Motor neuron (in vitro differentiated cells): ENCODE measurements at places on chromosomes 16 and 17. TPM values are rescaled to one million over a fixed set of nuclear protein-coding genes. Genes with fewer than 3 reads are reported as not detected.

The TBC1D24 gene
- total RNA-seq = 12.3 and 17.1 TPM in 2 replicates

- ATAC-seq = no peak
These were observed 383.4 kb downstream of the CDH11 start for GRCh38 chr16:64738321-64738960.

GRCh38 chr17:77872199-77872598 lies 86.3 kb upstream of the TNRC6C start:
- no peak for ATAC-seq

DNA sequence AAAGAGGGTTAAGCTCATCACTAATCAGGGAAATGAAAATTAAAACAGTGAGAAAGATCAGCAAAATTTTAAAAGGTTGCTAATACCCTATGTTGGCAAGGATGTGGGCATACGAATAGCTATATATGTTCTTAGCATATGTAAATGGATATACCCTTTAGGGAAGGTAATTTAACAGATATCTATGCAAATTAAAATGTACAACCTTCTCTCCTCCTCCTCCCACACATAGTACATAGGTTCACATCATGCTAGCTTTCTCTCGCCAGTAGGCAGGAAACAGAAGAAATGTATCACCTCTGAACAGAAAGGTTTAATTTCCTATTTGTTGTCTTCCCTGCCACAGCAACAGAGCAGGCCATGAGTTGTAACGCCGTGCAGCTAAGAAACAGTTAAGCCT lies 103.8 kb downstream of the CDYL2 start:
- no peak for ATAC-seq

The KRTAP3-2 gene
- not detected in 2 replicates for total RNA-seq

GRCh38 chr17:74631468-74632450 lies 8.2 kb upstream of the CD300E start:
- no peak for ATAC-seq

GRCh38 chr16:50279504-50279865 lies 13.1 kb downstream of the ADCY7 start:
- no peak for ATAC-seq

The ABCA8 gene
- total RNA-seq = 0.32 and 0.52 TPM in 2 replicates

- no peak for ATAC-seq
These were observed 217.4 kb downstream of the RPTOR start for GRCh38 chr17:80762076-80762475.

GRCh38 chr16:85176541-85177447 lies 64.5 kb upstream of the CIBAR2 start:
- ATAC-seq = peak; percentile 35

The ENPP7 gene
- total RNA-seq = 0.49 and 0.73 TPM in 2 replicates

DNA sequence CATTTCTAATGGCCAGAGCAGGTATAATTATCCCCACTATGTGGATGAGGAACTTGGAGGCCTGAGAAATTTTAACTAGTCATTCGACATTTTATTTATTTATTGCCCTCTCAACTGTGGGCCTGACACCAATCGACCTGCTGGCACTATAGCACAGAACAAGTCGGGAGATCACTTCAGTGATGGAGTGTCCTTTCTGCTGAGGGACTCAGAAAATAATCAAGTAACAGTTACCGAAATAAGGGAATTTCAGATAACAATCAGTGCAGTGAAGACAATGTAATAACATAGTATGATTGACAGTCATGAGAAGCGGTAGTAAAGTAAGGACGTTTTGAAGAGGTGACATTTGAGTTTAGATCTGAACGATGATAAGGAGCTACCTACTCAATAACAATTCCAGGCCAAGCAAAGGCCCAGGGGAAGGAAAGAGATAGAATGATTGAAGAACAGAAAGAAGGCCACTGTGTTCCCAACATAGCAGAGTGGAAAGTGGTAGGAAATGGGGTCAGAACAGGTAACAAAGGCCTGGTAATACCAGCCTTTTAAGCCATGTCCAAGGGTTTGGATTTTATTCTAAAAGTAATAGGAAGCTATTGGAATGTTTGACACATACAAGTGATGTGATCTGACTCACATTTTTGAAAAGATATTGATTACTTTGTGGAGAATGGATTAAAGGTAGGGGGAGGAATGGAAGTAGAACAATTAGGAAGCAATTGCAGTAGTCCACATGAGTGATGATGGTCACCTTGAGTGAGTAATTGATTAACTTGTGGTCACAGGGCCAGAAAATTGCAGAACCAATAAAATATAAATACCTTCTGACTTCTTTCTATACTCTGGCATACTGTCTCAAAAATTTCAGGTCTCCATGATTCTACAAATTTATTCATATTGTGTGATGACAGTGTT lies 1.4 kb downstream of the STXBP4 start:
- ATAC-seq = no peak

DNA sequence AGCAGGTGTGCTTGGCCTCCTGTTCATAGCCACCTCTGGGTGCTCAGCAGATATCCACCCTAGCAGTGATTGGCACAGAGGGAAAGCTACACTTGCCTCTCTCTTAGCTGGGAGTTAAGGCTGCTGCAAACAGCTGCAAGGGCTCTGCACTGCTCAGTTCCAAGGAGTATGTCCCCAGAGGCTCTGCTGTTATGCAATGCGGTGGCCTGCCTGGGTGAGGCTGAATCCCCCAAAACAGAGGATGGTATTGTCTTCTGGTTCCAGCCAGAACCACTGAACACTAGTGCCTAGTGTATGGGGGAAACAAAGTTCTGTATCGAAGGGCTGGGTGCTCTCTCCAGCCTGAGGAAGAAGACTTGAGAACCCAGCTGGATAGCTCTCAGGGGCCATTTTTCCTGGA lies 16.8 kb downstream of the TMEM94 start:
- ATAC-seq = no peak

The PIK3R5 gene
- total RNA-seq = 0.69 and 1.2 TPM in 2 replicates

- ATAC-seq = no peak
These were observed 15.0 kb upstream of the HEATR3 start for GRCh38 chr16:50050802-50051201.

GRCh38 chr16:23987443-23987842 lies 151.7 kb downstream of the PRKCB start:
- no peak for ATAC-seq

- no peak for ATAC-seq
These were observed 18.6 kb upstream of the SPN start for GRCh38 chr16:29644338-29644857.

DNA sequence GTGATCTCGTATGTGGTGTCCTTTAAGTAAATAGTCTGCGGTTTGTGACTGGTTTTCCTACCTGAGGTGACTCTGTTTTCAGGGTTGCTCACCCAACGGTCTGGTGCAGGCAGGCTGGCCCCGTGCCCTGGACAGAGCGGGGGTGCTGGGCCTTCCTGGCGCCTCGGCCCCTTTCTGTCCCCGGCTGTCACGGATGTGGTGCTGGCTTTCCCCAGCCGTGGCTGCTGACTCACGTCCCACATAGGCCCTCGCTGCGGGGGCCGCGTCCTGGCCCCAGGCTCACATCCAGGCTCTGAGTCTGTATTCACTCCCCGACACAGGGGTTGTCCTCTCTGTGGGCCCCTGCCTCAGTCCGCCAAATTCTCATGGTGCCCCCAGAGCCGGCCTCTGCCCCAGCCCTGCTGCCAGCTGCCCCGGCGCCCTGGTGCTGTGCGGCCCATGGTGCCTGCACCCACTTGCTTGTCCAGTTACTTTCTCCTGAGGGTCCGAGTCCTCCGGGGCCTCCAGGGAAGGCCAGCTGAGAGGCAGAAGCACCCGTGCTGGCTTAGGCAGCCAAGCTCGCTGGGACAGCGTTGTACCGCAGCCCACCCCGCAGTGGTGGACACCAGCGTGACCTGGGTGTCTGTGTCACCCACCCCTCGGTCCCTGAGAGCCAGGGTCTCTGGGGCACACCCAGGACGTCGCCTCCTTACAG lies 5.9 kb downstream of the CHMP6 start:
- no peak for ATAC-seq

GRCh38 chr16:54174201-54174600 lies 112.4 kb downstream of the IRX3 start:
- ATAC-seq = no peak

DNA sequence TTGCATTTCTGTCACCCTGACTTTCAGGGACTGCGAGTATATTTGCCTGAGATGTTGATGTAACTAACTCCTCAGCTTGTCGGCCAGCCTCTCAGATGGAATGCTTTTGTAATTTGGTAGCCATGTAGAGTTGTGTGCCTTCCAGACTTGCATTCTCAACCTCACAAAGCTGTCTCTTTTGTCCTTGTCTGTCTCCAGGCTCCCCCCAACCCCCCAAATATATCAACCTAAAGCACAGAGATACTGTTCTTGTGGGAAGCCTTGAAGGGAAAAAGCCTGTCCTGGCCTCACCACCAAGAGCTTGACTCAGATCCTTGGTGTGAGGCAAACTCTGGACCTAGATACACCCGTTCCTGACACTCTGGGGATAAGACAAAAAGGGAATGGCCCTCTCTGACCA lies 18.4 kb downstream of the SAP30BP start:
- no peak for ATAC-seq

- ATAC-seq = no peak
These were observed 43.1 kb downstream of the MAP2K6 start for GRCh38 chr17:69457603-69458002.

The PLA2G10 gene
- not detected in 2 replicates for total RNA-seq

The WNT3 gene
- total RNA-seq = 14.3 and 30.8 TPM in 2 replicates
